ENCODE measurements at places on chromosomes 13 and 19. TPM values are rescaled to one million over a fixed set of nuclear protein-coding genes. Genes with fewer than 3 reads are reported as not detected.
A peak's percentile ranks its signal among the peaks of the same experiment; 100 is the strongest.

- no peak for DNase-seq
Measured at GRCh38 chr19:2113439-2114211, 16.9 kb downstream of the IZUMO4 start.

DNA sequence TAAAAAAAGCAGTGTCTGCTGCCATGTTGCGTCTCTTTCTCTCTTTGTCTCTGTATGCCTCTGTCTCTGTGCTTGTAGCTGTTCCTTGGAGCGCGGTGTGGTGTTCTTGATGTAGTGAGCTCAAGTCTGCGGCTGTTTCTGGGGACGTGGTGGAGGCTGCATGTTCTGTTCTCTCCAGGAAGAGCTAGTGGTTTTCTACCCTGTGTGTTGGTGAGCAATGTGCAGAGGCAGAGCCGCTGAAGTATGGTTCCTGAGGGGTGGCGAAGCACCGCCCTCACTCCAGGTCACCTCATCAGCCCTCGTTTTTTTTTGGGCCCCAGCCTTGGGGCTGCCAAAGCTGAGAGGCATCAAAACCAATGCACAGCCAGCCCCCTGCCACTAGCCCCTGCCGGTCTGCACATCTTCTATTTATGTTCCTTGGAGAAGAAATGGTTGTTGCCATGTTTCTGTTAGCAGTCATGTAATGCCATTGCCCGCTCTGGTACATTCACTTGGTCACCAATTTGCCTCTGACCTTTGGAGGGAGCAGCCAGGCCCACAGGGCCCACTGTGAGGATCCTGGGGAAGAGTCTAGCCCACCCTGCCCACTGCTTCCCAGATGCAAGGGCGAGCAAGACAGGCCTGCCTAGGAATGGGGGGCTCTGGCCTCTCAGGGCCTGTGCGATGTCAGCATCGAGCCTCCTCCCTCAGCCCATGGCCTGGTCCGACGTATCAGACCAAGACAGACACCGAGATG is 7.2 kb downstream of the HNRNPL start:
- DNase-seq: no peak

DNA sequence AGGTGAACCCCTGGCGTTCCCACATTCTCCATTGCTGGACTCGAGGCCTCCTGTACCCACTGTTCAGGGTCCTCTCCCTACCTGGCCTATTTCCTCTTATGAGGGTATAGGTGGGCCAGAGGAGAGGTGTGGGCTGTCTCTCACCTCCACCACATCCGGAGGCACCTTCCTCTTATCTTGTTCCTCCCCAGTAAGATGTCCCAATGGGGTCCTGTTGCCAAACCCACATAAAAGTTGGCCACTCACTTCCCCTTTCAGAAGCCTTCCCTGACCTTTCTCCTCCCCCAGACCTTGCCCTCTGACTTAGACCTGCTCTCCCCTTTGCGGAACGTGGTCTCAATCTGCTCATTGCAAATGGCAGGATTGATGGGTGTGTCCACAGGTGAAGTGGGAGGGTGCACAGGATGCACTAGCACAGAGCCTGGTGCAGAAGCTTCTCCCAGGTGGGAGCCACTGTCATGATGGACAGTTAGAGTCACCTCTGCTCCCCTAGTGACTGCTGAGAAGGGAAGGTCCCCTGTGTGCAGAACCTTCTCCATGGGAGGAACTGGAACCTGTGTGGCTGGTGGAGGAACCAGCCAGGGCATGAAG is 1.3 kb downstream of the CYP4F3 start:
- no peak for DNase-seq

GRCh38 chr19:39514840-39515550 is at the start of gene SELENOV:
Gene SELENOV, plus strand, starts transcription at chr19:39515139. Its CDS starts 74 bp downstream, at chr19:39515213.
- DNase-seq: no peak

GRCh38 chr13:48398450-48399095 is 14.3 kb downstream of the LPAR6 start:
- peak; percentile 46 for DNase-seq

GRCh38 chr13:27826379-27827353 is 34.4 kb downstream of the GSX1 start:
- DNase-seq: peak; percentile 88

GRCh38 chr13:93416736-93417355 is 190.2 kb downstream of the GPC6 start:
- no peak for DNase-seq

DNA sequence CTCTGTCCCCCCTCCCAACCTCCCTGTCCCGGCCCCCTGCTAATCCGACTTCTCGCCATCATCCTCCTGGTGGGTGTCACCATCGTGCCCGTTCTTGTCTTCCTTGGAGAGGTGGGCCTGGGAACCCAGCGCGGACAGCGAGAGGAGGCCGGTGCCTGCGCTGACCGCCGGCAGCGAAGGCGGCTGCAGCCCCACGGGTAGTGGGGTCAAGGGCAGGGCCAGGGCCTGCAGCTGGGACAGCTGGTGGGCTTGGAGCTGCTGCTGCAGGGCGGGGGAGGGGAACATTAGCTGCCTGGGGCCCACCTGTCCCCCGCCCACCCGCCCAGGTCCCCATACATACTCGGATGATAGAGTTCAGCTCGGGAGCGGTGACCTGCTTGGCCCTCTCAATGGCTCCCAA is 8.5 kb downstream of the TLE5 start:
- no peak for DNase-seq

DNA sequence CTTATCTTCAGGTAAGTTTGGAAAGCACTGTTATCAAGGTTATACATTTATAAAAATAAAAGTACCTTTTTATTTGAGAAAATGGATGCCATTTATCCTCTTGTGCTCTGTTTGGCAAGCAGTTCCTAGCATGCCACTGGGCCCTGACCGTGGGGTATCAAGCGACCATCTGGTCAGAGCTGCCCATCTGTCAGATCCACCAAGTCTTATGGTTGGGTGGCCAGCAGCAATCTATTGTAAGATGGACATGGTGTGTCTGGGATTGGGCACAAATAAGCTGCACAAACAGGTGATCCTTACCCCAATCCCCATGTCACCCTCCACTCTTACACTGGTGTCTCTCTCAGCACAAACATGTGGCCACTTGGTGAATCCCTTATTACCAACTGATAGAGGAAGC is 178.5 kb downstream of the DLEU7 start:
- no peak for DNase-seq

DNA sequence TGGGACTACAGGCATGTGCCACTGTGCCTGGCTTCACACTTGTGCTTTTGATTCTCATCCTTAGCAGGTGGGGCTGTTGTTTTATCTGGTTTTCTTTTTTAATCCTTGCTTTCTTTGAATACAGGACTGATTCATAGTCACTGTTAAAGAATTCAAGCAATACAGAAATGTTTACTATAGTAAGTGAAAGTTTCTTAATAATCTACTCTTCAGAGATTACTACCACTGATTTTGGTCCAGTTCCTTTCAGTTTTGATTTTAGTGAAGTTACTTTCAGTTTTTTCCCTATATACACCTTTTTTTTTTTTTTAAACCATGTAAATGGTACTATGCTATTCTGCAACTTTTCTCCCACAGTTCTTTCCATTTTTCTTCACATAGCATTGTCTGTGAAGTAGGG is 53.6 kb downstream of the GATAD2A start:
- no peak for DNase-seq

DNA sequence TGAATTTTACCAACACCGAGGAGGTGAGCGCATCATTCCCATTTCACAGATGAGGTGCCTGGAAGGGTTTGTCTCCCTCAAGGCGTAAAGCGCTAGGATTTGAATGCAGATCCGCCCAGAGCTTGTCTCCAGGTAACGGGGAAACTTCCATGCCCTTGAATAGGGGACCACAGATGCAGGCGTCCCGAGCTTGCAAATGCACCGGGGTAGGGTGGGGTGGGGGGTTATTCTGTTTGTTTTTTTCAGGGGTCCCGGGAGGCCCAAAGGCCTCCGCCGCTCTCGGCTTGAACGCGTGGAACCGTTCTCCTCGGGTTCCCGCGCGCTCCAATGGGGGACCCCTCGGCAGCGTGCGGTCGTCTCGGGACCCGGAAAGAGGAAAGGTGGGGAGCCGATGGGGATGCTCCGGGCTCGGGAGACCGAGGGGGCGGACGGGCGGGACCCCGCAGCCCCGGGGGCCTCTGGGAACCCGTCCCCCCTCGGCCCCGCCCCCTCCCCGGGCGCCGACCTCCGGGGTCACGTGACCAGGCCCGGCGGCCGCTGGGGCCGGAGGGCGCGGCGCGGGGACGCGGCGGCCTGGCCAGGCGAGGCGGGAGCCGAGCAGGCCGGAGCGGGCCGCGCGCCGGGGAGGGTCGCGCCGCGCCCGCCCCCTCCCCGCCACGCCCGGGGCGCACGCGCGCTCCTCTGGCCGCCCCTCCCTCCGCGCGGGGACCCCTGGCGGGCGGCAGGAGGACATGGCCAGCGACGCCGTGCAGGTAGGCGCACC is at the start of gene PKN1:
TSS of gene PKN1 (plus strand) at position 516 of the 763 bp plus-strand sequence. CDS start at position 732, 216 bp downstream.
- DNase-seq: peak; percentile 21

DNA sequence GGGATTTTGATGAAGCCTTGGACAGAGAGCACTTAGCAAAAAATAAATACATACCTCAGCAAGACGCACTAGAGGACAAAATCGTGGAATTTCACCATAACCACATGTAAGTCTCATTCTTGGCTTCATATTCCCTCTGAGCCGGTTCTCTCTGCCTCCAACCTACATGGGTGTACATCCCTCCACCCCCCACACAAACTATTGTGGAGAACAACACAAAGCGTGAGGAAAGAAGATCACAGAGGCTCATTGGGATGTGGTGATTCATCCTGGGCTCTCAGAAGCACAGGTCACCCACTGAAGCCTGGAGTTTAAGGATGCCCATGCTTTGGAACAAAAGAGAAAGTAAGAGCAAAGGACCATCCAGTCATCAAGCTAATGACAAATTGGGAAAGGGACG is 192.2 kb downstream of the STK24 start:
- no peak for DNase-seq

DNA sequence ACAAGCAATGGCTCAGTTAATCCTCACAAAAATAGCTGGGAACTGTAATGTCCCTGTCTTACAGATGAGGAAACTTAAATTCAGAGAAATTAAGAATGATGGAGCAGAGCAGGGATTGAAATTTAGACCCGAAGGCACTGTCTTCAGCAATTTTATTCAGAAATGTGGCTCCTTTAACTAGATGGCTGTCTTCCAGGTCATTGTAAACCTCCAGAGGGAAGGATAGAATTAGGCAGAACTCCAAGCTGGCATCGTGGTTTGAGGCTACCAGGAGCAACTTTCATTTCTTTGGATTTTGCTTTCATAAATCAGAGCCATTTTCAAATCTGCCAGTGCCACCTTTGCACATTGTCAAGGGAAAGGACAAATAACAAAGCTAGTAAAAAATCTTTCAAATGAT is 339.0 kb downstream of the DCT start:
- DNase-seq: no peak

DNA sequence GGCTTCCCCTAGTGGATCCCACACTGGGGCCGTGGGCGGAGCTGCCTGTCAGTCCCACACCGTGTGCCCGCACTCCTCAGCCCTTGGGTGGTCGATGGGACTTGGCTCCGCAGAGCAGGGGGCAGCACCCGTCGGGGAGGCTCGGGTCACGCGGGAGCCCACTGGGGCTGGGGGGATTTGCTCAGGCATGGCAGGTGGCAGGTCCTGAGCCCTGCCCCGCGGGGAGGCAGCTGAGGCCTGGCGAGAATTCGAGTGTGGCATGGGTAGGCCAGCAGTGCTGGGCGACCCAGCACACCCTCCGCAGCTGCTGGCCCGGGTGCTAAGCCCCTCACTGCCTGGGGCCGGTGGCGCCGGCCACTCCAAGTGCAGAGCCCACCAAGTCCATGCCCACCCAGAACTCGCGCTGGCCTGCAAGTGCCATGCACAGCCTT is 481.7 kb upstream of the PRR20A start:
- DNase-seq: no peak

- DNase-seq: no peak
Measured at GRCh38 chr13:23796551-23796950, 92.6 kb downstream of the MIPEP start.

- no peak for DNase-seq
Measured at GRCh38 chr13:104833221-104833620, 1702.2 kb downstream of the EFNB2 start.

GRCh38 chr19:7336321-7336973 is 12.3 kb upstream of the ARHGEF18 start:
- no peak for DNase-seq

GRCh38 chr19:42287017-42287826 is 14.7 kb upstream of the PRR19 start:
- no peak for DNase-seq

DNA sequence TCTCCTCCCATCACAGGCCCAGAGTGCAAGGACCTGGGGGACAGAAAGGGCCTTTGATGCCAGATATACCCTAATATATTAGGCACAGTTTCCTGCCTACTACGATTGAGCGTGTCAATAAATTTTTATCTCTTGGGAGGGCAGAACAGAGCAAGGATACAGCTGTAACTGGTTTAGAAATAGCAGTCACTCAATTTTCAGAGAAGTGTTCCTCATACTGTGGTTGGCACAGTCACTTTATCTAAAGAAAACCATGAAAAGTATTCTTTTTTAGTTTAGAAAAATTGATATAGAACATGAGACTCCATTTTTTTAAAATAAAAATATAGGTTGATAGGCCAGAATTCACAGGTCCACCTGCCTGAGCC is 460 bp upstream of the ZNF155 start:
- DNase-seq: no peak

GRCh38 chr19:32233885-32234284 is 111.5 kb upstream of the ZNF507 start:
- no peak for DNase-seq

DNA sequence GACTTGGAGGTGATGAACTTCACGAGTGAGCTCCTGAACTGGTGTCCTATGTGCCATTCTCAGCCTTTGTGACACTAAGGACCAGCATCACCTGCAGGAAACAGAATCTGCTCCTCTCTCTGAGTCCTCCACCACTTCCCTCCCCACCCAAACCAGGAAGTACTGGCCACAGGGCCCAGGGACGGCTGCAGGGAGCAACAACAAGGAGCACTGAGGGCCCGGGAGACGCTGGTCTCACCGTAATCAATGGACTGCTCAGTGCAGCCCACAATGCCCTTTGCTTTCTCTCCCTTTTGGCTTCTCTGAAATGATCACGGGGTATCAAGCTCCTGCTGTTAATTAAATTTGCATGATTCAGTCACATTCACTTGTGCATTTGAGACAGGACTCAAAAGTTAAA is 18.6 kb downstream of the PEPD start:
- no peak for DNase-seq

DNA sequence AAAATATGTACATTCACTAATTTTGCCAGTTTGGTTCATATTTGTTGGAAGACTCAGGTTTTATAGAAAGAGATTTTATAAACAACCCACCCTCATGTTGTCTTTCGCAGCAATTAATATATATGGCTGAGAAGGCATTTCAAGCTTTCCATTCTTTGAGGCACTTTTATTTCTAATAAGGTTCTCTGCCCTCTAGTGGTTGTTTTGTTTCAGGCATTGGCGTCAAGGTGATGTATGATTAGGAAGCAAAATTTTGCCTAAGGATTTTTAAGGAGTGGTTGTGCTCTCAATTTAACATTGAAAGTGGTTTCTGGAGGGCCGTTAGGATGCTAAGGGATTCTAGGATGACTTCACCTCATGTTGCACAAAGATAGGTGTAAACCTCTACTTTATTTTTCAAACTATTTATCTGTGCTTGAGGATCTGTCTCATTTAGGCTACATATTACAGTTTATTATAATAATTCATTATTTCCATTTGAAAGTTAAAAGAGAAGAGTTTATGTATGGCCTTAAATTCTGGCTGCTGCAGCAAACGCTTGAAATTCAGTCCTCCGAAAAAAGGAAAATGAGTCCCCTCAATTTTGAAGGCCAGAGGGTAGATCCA is 35.9 kb downstream of the OXGR1 start:
- peak; percentile 38 for DNase-seq

F10 gene
- not detected for total RNA-seq

PLIN5 gene
- total RNA-seq: not detected

NCR1 gene
- not detected for total RNA-seq

SLC25A41 gene
- total RNA-seq: not detected

ARGLU1 gene
- total RNA-seq: 95.7 TPM

FAM216B gene
- not detected for total RNA-seq

CRX gene
- not detected for total RNA-seq

SYCN gene
- total RNA-seq: not detected

SLC5A5 gene
- not detected for total RNA-seq
